ENCODE measurements at places on chromosomes 4 and X. TPM values are rescaled to one million over a fixed set of nuclear protein-coding genes. Genes with fewer than 3 reads are reported as not detected.

DNA sequence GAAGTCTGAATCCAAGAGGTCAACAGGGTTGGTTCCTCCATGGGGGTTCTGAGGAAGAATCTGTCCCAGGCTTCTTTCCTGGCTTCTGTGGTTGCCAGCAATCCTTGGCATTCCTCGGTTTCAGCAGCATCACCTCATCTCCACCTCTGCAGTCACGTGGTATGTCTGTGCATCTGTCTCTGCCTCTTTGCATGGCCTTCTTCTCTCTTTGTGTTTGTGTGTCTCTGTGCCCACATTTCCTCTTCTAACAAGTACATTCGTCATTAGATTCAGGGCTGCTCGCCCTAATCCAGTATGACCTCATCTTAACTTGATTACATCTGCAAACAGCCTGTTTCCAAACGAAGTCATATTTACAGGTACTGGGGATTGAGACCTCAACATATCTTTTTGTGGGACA lies 114.0 kb downstream of the BCOR start:
- no peaks in the 10 kb centered on the region for H3K4me1 ChIP-seq
- H3K36me3 ChIP-seq, result no peaks in the 10 kb centered on the region
- no peak overlapping the region for H3K4me3 ChIP-seq
- no peak overlapping the region for H3K27ac ChIP-seq
- DNase-seq, result peak; percentile 35

GRCh38 chr4:113996599-113997177 lies 17.2 kb upstream of the ARSJ start:
- H3K27me3 ChIP-seq, result no peaks in the 10 kb centered on the region
- no peak overlapping the region for H3K4me3 ChIP-seq
- H3K36me3 ChIP-seq, result no peaks in the 10 kb centered on the region

DNA sequence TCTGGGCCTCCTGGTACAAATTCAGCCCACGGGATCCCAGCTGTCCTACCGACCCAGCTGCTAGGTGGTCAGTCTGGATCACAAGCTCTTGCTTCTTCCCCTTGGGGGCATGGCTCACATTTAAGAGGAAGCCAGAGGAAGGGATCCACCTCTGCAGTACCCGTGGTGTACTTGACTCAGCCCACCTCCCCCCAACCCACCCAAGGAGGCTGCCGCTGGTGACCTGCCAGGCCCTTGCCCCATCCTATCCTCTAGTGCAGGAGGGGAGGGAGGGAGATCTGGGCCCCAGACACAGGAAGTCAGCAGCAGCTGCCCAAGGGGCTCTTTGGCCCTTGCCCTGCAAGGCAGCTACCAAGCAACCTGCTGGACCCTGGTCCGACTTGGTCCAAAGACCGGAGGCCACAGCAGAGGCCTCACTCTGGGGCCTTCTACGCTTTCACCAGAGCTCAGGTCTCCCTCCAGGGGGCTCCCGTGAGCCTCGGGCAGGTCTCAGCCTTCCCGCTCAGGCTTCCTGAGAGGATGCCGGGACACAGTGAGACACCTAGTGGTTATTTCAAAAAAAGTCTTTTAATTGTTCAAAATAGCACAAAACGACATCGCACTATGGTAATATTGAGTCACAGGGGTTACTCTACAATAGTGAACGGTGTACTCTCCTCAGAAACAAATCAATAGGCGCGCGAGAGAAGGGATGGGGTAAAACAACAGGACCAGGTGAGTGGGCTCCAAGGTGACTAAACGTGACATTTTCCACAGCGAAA lies 2.7 kb upstream of the RENBP start:
- DNase-seq, result no peak
- no peak overlapping the region for H3K27ac ChIP-seq
- H3K4me3 ChIP-seq, result no peak overlapping the region
- no peaks in the 10 kb centered on the region for H3K4me1 ChIP-seq
- H3K27me3 ChIP-seq, result peaks cover 32% of the 10 kb centered on the region

DNA sequence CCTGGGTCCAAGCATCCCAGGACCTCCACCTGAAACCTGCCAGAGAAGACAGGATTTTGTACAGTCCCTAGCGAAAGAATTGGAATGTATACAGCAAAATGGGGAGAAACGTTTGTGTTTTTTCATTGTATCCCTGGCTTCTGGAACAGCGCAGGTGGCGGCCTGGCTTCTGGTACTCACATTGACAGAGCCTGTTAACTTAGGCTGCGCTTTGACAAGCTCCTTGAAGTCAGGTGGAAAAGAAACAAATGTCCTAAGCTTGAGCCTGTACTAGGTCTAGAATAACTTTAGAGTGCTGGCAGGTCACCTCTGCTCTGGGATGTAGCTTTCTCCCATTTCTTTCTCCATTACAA lies 343.7 kb upstream of the KLF3 start:
- H3K4me3 ChIP-seq, result no peak overlapping the region
- no peaks in the 10 kb centered on the region for H3K27me3 ChIP-seq
- no peaks in the 10 kb centered on the region for H3K4me1 ChIP-seq
- H3K27ac ChIP-seq, result peak overlapping the region; percentile 81

DNA sequence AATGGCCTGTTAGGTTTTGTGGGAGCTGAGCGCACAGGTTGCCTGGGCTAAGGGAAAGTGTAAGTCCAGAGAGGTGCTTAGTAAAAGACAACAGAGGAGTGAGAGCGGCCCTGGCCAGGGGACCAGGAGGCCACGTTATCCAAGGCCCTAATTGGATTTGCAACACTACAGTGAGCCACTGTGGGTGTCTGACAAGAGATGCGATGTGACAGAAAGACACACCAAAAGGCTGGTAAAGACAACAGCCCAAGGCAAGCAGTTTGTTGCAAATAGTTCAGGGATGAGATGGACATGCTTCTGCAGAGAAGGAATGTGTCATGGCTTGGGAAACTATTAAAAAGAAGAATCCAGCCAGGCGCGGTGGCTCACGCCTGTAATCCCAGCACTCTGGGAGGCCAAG lies 162.7 kb upstream of the KIT start:
- no peaks in the 10 kb centered on the region for H3K36me3 ChIP-seq
- no peaks in the 10 kb centered on the region for H3K27me3 ChIP-seq
- no peaks in the 10 kb centered on the region for H3K4me1 ChIP-seq
- no peak overlapping the region for H3K4me3 ChIP-seq

DNA sequence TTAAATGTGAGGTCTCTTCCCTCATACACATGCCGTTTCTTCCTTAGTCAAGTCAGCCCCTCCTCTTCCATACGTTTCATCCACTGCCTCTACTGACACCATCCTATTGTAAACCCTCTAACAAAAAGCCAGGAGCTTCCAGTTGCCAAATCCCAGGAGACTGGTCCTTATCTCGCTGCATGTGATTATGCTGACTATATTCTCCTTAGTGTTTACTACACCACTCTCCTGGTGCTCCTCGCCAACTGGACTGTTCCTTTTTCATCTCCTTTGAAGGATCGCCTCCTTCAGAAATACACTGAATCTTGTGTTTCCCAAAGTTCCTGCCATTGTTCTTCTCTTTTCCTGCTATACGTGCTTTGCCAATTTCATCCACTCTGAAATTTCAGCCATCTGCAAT lies 27.7 kb downstream of the MAML3 start:
- H3K4me1 ChIP-seq, result no peaks in the 10 kb centered on the region
- no peak overlapping the region for H3K4me3 ChIP-seq
- no peaks in the 10 kb centered on the region for H3K27me3 ChIP-seq
- DNase-seq, result no peak
- H3K27ac ChIP-seq, result no peak overlapping the region
- no peaks in the 10 kb centered on the region for H3K36me3 ChIP-seq

GRCh38 chr4:48205107-48205506 lies 64.5 kb downstream of the TEC start:
- no peaks in the 10 kb centered on the region for H3K4me1 ChIP-seq
- DNase-seq, result no peak
- no peak overlapping the region for H3K27ac ChIP-seq
- no peaks in the 10 kb centered on the region for H3K27me3 ChIP-seq
- H3K4me3 ChIP-seq, result no peak overlapping the region

DNA sequence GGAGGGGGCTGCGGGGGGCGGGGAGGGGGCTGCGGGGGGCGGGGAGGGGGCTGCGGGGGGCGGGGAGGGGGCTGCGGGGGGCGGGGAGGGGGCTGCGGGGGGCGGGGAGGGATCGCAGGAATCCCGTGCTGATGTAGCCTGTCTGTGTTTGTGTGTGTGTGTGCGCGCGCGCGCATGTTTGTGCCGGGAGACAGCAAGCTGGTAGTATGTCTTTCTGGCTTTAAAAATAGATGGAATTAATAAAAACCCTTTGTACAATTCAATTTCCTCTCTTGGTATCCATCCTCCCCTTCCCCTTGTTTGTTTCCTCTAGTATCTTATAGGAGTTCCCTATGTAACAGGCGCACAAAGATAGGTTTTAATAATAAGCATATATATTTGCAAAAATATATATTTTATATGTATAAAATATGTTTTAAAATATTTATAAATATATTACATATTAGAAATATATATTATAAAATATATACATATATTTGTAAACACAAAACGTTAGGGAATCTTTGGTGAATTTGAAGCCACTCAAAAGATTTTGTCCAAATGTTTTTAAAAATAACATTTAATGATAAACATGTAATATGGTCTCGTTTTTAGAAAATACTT lies 782 bp downstream of the ARHGAP24 start:
- peak overlapping the region; percentile 76 for H3K4me3 ChIP-seq
- H3K27ac ChIP-seq, result peak overlapping the region; percentile 77
- DNase-seq, result no peak

The CCNA2 gene
- total RNA-seq, result 1.3 TPM

GRCh38 chr4:52984462-52984881 lies 122.4 kb downstream of the RASL11B start:
- H3K4me1 ChIP-seq, result no peaks in the 10 kb centered on the region
- H3K27ac ChIP-seq, result no peak overlapping the region
- H3K4me3 ChIP-seq, result no peak overlapping the region
- no peaks in the 10 kb centered on the region for H3K27me3 ChIP-seq
- H3K36me3 ChIP-seq, result no peaks in the 10 kb centered on the region
- no peak for DNase-seq

GRCh38 chrX:47380268-47380667 lies 9.9 kb downstream of the ZNF157 start:
- no peak for DNase-seq
- H3K27me3 ChIP-seq, result peaks cover 3% of the 10 kb centered on the region
- H3K36me3 ChIP-seq, result no peaks in the 10 kb centered on the region
- H3K27ac ChIP-seq, result peak overlapping the region; percentile 7
- no peaks in the 10 kb centered on the region for H3K4me1 ChIP-seq
- H3K4me3 ChIP-seq, result peak overlapping the region; percentile 33

GRCh38 chr4:53060278-53060677 lies 198.2 kb downstream of the RASL11B start:
- H3K4me3 ChIP-seq, result no peak overlapping the region
- no peak for DNase-seq
- no peaks in the 10 kb centered on the region for H3K36me3 ChIP-seq
- H3K27me3 ChIP-seq, result no peaks in the 10 kb centered on the region
- no peak overlapping the region for H3K27ac ChIP-seq

The ATP11C gene
- 32.5 TPM for total RNA-seq

Data from breast epithelium (tissue), 4 donors.